CD4-positive, alpha-beta T cell treated with Interleukin-6 for 4 hours (primary cell): ENCODE measurements at places on chromosomes 6 and 20.

GRCh38 chr6:98037571-98037970 is 754.6 kb upstream of the MMS22L start:
- DNase-seq, result no peak

DNA sequence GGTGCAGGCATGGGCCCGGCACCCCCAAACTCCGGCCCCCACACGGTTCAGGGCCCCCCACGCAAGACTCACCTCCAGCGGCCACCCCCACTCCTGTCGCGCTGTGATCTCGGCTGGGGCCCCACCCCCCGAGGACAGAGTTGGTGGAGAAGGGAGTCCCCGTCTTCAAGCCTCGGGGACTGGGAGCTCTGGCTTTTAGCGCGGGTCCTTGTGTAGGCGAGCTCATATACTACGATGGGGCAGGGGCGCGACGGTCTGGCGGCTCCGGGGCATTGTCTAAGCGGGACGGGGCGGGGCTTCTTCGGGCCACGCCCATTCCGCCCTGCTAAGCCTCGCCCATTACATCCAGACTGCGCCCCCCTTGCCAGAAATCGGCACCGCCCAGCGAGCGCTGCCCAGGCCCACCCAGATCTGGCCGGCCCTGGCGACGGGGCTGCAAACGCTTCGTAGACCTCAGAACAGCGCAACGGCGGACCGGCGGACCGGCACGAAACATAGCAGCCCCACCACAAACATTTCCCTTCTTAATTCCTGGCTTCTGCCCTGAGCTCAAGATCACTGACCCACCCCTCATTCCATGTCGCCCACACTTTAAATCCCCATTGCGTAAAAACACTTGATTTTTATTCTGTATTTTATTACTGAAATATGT is 1.0 kb upstream of the DDAH2 start:
- peak; percentile 74 for DNase-seq

- DNase-seq, result no peak
Measured at GRCh38 chr6:82989736-82990290, 75.8 kb downstream of the UBE3D start.

GRCh38 chr20:56347628-56348304 is 11.0 kb upstream of the FAM210B start:
- DNase-seq, result no peak

DNA sequence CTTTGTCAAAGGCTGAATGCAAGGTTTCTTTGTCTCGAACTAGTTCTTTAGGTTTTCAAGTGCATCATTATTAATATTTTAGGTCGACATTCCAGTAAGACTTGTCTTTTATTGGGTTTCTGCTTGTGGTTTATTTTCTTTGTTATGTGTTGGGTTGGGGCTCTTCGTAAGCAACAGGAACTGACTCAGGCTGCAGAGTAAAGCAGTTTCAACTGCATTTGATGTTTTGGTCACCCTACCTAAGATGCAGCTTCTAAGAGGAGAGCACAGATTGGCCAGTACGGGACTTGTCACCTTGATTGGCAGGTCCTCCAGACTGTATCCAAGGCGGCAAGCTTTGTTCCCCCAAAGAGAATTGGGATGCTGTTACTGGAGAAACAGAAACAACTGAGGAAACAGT is 149.5 kb upstream of the SULF2 start:
- DNase-seq, result no peak

GRCh38 chr6:99871641-99872040 is 122.4 kb downstream of the MCHR2 start:
- DNase-seq, result no peak

- DNase-seq, result no peak
Measured at GRCh38 chr6:22886650-22887581, 317.6 kb downstream of the HDGFL1 start.

DNA sequence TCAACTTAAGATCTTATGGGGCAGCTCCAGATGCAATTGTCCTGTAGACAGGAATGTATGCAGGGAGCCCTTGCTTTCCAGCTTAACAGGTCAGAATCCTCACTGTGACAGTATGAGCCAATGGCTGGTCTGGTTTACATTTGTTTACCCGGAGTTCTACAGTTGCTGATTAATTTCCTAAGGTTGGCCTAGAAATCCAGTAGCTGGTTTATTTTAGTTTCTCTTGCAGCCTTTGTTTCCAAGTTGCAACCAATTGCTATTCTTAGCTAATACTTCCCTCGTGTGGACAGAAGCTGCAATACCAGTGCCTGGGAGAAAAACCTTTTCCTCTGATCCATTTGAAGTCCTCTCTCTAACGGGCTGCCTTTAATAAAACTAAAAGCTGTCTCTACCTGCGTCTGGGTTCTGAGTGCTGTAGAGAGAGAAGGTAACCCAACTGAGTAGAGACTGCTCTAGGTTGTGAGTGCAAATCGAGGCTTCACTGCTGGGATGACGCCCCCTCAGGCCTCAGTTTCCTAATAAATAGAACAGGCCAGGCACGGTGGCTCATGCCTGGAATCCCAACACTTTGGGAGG is 45.9 kb downstream of the ZNF217 start:
- peak; percentile 35 for DNase-seq
